Fibroblast of the aortic adventitia (primary cell): ENCODE measurements at places on chromosomes 4 and X. TPM values are rescaled to one million over a fixed set of nuclear protein-coding genes. Genes with fewer than 3 reads are reported as not detected.

Gene ZNF827
- 10.7 and 16.7 TPM in 2 replicates for total RNA-seq

Gene RHOXF2
- not detected in 2 replicates for total RNA-seq

Gene AREG
- total RNA-seq, result 0.54 TPM in 1 of 2 replicates, not detected in the other

Gene SPOCK3
- 1.9 and 7.2 TPM in 2 replicates for total RNA-seq

Gene TMSB15B
- 7.0 and 7.6 TPM in 2 replicates for total RNA-seq

Gene FRMD7
- not detected in 2 replicates for total RNA-seq

Gene PNMA3
- total RNA-seq, result under 0.01 TPM in 1 of 2 replicates, not detected in the other

Gene CCDC149
- 11.0 and 18.3 TPM in 2 replicates for total RNA-seq

Gene PLXNB3
- total RNA-seq, result 3.1 and 6.1 TPM in 2 replicates

Gene MAOA
- 4.7 and 9.6 TPM in 2 replicates for total RNA-seq

Gene PLAC1
- total RNA-seq, result 0.09 TPM in 1 of 2 replicates, not detected in the other

Gene GAB3
- 1.2 and 4.2 TPM in 2 replicates for total RNA-seq

Gene OTUD6A
- total RNA-seq, result not detected in 2 replicates

Gene GAGE12E
- total RNA-seq, result not detected in 2 replicates

Gene PCYT1B
- 0.27 and 0.74 TPM in 2 replicates for total RNA-seq

Gene OFD1
- 20.3 and 41.7 TPM in 2 replicates for total RNA-seq

Gene VCX3A
- not detected in 2 replicates for total RNA-seq

Gene APELA
- not detected in 2 replicates for total RNA-seq

Gene DOK7
- total RNA-seq, result not detected in 2 replicates

Gene ETDA
- not detected in 2 replicates for total RNA-seq

Gene GAGE12H
- total RNA-seq, result not detected in 2 replicates

Gene UGT8
- total RNA-seq, result 0.27 and 0.33 TPM in 2 replicates

Gene TNIP2
- total RNA-seq, result 31.5 and 65.7 TPM in 2 replicates

Gene SSX4B
- total RNA-seq, result not detected in 2 replicates

Gene TMEM150C
- total RNA-seq, result 0.45 and 1.9 TPM in 2 replicates

Gene CT45A10
- total RNA-seq, result not detected in 2 replicates

Gene SLC7A11
- 21.8 and 118 TPM in 2 replicates for total RNA-seq

Gene CLGN
- total RNA-seq, result 4.1 and 19.3 TPM in 2 replicates

Gene ARL9
- 0.09 TPM in 1 of 2 replicates, not detected in the other for total RNA-seq

Gene ARX
- total RNA-seq, result not detected in 2 replicates

Gene PABPC1L2A
- total RNA-seq, result not detected in 2 replicates

Gene CTAG1A
- not detected in 2 replicates for total RNA-seq

Gene TCEAL7
- 52.5 and 86.3 TPM in 2 replicates for total RNA-seq

Gene SLC6A14
- not detected in 2 replicates for total RNA-seq

Gene RAB33A
- total RNA-seq, result 3.0 TPM in 1 of 2 replicates, not detected in the other

Gene BRS3
- total RNA-seq, result not detected in 2 replicates

Gene CHST7
- total RNA-seq, result 4.2 and 6.0 TPM in 2 replicates

Gene MAGEB10
- total RNA-seq, result not detected in 2 replicates

Gene SLC4A4
- total RNA-seq, result 2.1 and 2.4 TPM in 2 replicates

Gene ZNF330
- 21.2 and 90.1 TPM in 2 replicates for total RNA-seq

Gene CXCL11
- not detected in 2 replicates for total RNA-seq

Gene CRMP1
- not detected in 2 replicates for total RNA-seq

Gene ENAM
- 0.18 TPM in 1 of 2 replicates, not detected in the other for total RNA-seq

Gene OCIAD2
- 2.9 and 20.3 TPM in 2 replicates for total RNA-seq

Gene MAP3K15
- not detected in 2 replicates for total RNA-seq

Gene CORIN
- total RNA-seq, result under 0.01 and 0.49 TPM in 2 replicates

Gene ANTXR2
- 183 and 271 TPM in 2 replicates for total RNA-seq

Gene ARMCX4
- total RNA-seq, result 4.0 and 25.4 TPM in 2 replicates

Gene CNGA1
- total RNA-seq, result 0.18 TPM in 1 of 2 replicates, not detected in the other

Gene ARHGAP6
- total RNA-seq, result 16.9 and 20.9 TPM in 2 replicates

Gene NWD2
- total RNA-seq, result not detected in 2 replicates

Gene TREX2
- total RNA-seq, result 1.3 TPM in 1 of 2 replicates, not detected in the other

Gene OTC
- total RNA-seq, result not detected in 2 replicates

Gene CYLC1
- not detected in 2 replicates for total RNA-seq
